ENCODE measurements at places on chromosomes 3 and 15.

DNA sequence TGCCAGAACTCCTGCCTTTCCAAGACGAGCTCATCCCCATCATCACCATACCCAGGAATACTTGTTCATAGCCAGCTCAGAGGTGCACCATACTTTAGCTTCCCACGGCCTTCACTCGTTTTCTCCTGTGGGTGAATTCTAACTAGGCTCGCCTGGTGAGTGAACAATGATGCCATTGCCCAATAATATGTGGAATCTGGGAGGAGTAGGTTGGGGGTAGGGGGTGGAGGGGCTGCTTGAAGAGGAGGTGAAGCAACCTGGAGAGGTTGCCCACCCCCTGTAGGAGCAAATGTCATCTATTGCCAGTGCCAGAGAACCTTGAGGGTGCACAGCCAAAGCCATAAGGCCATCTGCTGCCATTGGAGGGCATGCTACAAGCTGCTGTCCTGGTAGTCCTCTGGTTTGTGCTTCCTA, 592 bp upstream of the ZNF445 start:
- no peak for DNase-seq

DNA sequence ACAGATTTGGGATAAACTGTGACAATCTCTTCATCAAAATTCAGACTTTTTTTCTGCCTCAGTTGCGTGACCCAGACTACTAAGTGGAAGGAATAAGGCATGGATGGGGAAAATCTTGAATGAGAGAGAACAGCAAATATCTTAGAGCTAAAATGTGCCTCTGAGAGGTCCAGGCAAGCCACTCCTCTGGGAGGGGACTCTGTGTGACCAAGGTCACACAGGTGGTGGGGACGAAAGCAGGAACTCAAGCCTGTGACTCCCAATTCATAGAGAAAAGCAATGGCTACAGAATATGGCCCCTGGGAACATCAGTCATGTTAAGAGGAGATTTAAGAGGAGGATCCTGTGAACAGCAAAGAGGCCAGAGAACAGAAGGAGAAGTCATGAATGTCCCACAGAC, 268.1 kb downstream of the FOXP1 start:
- DNase-seq: no peak

DNA sequence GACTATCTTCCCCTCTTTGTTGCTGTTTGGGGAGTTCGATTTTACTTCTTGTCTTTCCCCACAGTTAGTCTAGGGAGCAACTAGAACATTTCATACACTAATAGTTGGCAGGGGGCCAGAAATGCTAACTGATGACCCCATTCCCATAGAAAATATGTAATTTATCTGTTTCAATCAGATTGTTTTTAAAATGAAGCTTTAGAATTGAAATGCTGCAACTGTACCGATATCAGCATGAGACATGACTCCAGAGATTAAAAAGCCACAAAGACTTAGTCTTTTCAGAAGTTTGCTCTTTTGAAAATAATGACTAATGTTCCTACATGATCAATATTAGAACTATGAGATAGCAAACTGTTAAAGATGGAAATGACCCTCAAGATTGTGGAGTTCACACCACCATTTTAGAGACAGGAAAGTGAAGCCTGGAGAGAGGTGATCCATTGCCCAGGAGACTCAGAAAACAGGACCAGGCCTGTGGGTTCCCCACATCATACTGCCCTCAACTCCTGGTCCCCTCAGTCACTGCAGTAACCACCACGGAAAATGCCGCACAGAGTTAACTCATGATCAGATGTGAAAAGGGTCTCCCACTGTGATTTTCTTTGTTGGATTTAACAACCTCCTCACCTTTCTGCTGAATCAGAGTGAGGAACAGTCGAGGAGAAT, 130.3 kb downstream of the CHDH start:
- DNase-seq: no peak

DNA sequence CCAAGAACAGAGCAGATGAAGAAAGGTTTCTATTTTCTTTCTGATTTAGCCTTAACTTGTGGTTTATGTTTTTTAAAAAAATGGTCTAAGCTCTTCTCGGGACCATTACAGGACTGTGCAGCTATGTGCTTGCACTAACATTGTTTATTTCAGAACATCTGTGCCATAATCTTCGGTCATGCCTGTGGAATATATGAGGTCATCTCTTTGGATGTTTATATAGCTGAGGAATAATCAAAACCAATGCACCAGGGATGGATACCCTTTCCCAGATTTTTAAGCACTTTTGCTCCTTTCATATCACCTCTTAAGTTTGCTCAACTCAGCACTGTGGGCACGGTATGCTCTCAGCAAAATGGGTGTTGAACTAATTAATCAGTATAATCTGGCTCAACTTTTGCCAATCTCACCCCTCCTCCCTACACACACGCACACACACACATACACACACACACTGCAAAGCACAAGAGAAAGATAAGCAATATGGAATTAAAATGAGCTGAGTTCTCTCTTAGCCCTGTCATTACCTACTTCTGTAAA, 268.5 kb upstream of the TMC3 start:
- no peak for DNase-seq

DNA sequence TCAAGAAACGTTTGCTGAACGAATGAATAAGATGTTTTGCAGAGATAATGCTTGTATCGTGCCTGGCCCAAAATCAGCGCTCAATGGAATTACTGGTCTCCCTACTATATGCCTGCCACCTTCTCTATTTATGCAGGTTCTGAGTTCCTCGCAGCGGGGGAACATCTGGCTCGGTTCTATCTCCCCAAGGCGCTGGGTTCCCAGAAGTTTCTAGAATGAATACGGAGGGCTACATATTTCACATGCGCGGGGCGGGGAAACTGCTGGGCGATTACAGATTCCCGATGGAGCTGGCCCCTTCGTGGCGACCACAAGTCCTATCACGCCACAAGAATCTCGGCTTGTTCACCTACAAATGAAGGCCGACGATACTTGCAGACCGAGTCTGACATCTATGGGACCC, 411 bp upstream of the EIF2B5 start:
- no peak for DNase-seq

GRCh38 chr3:106333911-106334618, 465.3 kb upstream of the CBLB start:
- no peak for DNase-seq

DNA sequence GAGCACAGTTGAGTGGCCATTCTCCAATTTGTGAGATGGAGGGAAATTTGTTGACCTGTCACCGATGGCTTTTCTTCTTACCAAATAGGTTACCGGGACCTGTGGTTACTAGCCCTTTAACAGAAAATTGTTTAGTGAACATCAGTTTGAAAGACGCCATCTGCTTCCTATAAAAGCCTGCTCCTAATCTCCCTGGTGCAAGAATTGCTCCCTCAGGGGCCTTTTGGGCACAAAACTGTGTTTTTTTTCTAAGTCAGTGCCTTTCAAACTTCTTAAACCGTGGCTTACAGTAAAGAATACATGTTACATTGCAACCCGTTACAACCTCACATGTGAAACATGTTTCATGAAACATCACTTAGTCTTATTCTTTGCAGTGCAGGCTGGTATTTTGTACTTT, 15.0 kb downstream of the CACNA2D3 start:
- no peak for DNase-seq

DNA sequence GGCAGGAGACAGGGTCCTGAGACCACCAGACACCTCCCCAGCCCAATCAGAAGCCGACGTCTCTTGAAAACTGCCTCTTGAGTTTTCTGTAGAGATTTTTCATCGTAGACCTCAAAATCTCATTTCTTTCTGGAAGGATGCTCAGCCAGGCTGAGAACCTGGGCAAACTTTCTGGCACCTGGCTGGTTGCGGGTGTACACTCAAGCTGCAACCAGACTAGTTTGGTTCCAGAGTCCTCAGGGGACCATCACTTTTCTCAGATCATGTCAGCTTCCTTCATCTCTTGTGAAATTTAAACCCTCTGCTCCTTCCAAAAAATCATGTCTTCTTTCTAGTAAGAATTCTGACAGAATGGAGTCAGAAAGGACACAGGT, 45.1 kb downstream of the CMTM7 start:
- DNase-seq: no peak

DNA sequence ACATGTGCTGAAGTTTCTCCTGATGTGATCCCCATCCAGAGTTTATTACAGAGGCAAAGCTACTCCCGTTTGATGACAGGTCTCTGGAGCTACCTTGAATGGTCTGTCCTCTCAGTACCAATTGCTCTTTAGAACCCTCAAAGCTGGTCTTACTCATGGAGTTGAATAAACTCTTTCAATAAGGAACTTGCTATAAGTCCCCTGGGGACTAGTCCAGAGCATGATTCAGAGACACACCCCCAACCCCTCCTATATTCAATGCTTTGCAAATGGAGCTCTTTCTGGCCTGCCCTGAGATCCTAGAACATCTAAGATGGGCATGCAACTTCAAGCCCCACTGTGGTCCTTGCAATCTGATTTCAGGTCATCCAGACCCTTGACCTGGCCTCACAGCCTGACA, 23.9 kb upstream of the TPM1 start:
- no peak for DNase-seq

DNA sequence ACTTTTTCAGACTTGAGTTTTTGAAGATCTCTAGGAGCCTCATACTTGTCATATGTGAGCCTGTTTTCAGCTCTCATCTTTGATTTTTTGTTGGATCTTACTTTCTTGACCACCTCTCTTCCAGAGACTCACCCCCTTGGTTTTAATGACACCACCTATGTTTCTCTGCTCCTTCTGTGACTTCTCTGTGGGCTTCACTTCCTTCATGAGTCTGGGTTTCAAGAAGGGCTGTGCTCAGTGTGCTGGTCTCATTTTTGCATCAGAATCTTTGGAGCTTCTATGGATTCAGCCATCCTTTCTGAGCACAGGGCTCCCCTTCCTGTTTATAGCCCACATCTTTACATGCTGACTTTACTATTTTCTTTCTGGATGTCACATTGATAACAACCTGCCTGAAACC, 17.7 kb downstream of the PPM1L start:
- DNase-seq: no peak

- no peak for DNase-seq
Observed at GRCh38 chr15:72174551-72175165, 22.9 kb downstream of the GRAMD2A start.

- no peak for DNase-seq
Observed at GRCh38 chr3:160098261-160098908, 109.8 kb downstream of the IL12A start.

DNA sequence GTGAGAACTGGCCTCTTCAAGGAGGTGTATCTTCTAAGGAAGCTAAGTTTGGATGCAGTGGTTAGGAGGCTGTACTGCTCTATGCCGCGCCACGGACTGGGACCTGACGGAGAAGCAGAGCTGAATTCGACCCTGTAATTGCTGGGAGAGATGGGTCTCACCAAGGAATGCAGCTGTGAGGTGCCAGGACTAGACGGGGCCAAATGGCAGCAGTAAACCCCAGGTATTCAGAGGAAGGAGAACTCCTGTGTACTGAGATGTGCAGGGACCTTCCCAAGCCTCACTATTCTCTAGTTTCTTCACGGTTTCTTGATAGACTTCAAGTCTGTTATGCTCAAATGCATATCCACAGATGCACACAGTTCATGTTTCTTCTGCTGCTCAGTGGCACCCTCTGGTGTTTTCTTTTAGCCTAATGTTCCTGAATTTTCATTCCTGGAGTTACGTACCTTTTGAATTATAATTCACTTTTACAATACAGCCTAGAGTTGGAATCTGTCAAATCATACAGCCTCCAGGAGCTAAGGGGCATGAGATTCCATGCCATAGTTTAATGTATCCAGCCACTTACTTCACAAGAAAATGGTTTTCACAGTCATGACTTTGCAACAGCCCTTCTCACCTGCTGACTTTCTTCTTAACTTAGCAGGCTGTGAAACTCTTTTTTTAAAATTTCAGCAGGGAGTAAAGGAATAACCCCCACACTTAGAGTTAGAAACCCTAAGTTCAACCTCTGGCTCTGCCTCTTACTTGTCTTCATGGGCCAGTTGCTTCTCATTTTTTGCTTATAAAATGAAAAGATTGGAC, 61.8 kb downstream of the GLDN start:
- DNase-seq: no peak

GRCh38 chr15:89442671-89443307, 53.6 kb downstream of the RHCG start:
- DNase-seq: no peak

- DNase-seq: no peak
Observed at GRCh38 chr3:33035596-33035995, 61.4 kb downstream of the GLB1 start.

DNA sequence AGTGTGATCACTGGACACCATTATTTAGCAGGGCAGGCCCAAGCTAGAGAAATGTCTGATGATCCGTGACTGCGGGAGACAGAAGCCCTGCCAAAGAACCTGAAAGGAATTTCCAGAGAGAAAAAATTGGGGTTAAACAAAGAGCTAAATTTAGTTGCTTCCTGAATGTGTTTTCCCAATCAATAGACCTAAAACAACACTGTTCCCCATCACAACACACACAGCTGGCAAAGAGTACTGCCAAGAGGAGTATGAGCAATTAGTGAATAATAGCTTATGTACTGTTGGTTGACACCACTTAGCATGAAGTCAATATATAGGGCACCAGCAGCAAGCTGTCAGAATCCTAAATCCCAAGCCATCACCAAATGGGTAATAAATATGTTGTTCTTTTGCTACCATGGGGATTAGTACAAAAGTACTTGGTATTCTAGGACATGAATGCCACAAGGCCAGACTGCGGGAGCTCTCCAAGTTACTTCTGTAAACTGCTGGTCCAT, 35.7 kb downstream of the CLK3 start:
- no peak for DNase-seq

GRCh38 chr15:70690491-70691276, 72.7 kb downstream of the UACA start:
- no peak for DNase-seq

DNA sequence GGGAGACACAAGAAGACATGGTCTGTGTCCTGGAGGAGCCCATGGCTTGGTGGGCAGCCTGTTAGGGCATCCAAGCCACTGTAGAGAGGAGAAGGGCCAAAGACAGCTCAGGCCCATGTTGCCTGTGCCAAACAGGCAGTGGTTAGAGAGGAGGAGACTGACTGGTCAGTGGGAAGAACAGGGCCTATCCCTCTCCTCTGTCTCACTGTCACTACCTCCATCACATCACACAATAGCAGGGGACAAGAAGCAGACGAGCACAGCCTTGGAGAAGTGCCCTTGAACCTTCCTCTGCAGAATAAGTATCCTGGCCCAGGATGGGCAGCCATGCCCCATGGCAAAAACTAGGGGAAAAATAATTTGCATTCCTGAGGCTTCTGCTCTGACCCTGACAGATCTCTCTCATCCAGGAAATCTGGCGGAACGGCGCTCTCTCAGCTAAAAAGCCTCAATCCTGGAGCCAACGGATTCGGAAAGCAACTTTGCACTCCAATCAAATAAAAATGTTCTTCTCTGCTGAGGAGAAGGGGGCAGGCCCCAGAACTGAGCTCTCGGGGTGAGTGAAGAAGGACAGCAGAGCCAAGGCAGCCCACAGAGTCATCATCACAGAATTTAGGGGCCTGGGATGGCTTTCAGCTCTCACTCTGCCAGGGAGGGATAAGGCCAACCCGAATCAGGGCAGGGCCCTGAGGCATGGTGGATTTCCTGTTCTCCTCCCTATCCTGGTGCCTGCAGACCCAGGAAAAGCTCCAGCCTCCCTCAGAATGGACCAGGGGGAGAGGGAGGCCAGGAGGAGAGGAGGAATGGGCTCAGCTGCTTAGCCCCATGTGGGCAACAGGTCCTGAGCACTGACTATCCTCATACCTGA, 1.6 kb downstream of the SHF start:
- no peak for DNase-seq

GRCh38 chr3:154458560-154458959, 28.6 kb upstream of the GPR149 start:
- DNase-seq: no peak

Measured in omental fat pad (tissue), 4 donors.